ENCODE measurements at places on chromosomes 1 and 21.

- DNase-seq, result no peak
Observed at GRCh38 chr1:184052194-184052559, 647 bp downstream of the TSEN15 start.

- DNase-seq, result no peak
Observed at GRCh38 chr1:121418369-121419049, 233.7 kb downstream of the SRGAP2C start.

DNA sequence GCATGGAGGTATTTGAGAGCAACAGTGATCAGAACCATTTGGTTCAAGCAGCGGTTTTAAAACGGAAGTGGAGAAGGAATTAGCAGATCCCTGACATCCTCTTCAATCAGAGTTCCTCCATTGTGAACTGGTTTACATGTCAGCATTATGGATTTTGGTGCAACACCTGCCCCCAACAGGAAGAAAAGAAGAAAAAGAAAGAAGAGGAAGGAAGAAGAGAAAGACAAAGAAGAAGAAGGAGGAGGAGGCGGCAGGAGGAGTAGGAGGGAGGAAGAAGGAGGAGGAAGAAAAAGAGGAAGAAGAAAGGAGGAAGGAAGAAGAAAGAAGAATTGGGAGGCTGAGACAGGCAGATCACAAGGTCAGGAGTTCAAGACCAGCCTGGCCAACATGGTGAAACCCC lies 17.4 kb downstream of the NDUFS5 start:
- no peak for DNase-seq

DNA sequence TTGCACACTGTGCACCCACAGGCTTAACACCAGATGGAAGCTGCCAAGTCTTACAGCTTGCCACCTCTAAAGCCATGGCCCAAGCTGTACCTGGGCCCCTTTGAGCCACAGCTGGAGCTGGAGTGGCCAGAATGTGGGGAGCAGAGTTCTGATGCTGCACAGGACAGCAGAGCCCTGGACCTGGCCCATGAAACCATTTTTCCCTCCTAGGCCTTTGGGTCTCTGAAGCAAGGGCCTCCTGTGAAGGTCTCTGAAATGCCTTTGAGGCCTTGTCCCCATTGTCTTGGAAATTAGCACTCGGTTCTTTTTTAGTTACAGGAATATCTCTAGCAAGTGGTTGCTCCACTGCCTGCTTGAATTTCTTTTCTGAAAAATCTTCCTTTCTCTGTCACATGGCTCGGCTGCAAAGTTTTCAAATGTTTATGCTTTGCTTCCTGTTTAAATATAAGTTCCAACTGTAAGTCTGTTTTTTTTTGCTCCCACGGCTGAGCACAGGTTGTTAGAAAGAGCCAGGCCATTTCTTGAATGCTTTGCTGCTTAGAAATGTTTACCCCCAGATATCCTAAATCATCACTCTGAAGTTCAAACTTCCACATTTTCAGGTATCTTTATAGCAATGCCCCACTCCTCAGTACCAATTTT lies 156.8 kb upstream of the GORAB start:
- DNase-seq, result no peak

- no peak for DNase-seq
Observed at GRCh38 chr21:22804151-22804550, 1805.9 kb downstream of the NCAM2 start.
